Muscle of back (tissue), 13 donors: ENCODE measurements at places on chromosomes 3 and 15.

DNA sequence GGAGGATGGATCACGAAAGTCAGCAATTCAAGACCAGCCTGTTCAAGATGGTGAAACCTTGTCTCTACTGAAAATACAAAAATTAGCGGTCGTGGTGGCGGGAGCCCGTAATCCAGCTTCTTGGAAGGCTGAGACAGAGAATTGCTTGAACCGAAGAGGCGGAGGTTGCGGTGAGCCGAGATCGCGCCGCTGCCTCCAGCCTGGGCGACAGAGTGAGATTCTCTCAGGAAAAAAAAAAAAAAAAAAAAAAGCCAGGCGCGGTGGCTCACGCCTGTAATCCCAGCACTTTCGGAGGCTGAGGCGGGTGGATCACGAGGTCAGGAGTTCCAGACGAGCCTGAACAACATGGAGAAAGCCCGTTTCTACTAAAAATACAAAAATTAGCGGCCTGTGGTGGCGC lies 5.0 kb downstream of the EAF2 start:
- DNase-seq, result no peak

DNA sequence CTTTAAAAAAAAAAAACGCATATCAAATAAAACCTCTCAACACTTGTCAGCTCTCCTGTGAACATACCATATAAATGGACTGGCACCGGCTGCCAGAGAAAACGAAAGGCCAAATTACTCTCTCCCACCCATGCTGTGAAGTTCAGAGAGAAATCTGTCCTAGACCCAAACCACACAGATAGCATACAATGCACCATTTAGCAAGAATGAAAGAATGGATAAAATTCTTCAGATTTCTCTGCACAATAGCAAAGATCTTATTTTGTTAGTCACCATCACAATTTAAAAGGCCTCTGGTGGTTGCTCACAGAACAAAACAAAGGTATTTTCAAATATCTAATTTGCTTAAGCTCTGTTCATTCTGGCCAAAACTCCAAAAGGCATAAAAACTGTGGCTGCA lies 93.9 kb upstream of the BHLHE40 start:
- DNase-seq, result no peak

- DNase-seq, result peak; percentile 49
These were observed 947.1 kb downstream of the FHIT start for GRCh38 chr3:60304112-60304511.

- no peak for DNase-seq
These were observed 5.8 kb upstream of the COL7A1 start for GRCh38 chr3:48600711-48601621.

DNA sequence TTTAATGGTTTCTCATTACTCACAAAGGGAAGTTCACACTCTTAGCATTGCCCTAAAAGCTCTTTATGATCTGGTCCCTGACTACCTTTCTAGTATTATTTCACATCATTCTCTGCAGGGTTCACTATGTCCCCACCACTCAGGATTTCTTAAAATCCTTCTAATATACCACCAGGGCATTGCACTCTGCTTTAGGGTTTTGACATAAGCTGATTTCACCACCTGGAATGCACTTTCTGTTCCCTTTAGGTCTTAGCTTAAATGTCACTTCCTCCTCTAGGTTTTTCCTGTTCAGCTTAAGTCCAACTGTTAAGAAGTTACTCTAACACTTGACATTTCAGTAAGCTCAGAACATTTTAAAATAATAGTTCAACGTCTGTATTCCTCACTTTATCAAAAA lies 81.7 kb downstream of the HCN4 start:
- no peak for DNase-seq

DNA sequence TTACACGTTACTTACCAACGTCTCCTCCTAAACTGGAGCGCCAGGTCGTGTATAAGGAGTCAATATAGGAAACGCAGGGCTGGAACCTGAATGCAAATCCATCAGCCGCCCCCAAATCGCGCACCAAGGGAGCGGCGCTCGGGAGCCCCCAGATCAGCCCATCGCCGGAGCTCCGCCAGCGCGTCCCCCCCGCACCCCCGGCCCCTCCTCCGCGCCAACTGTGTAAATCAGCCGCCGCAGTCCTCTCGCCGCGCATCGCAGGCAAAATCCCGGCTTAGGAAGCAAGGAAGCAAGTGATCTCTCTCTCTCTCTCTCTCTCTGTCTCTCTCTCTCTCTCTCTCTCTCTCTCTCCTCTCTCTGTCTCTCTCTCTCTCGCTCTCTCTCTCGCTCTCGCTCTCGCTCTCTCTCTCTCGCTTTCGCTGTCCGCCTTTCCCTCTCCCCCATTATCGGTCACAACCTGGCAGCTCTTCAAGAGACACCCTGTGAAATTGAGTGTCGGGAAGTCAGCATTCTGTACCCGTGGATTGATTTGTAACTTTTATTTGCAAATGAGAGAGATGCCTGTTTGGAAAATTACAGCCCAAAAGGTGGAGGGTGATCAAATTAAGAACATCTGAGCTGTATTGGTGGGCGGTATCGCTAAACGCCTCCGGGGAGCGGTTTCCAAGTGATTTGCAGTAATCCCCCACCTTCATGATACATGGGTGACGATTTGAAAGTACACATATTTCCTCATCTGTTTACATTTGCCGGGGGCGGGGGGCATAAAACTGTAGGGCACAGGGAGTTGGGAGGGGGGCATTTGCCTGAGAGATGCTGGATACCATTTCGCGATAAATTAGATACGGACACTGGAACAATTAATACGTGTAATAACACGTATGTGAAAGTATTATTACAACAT lies 645 bp upstream of the SLITRK3 start:
- peak; percentile 62 for DNase-seq

GRCh38 chr3:49271047-49271446 lies 6.0 kb downstream of the C3orf62 start:
- no peak for DNase-seq

- no peak for DNase-seq
These were observed 1042.3 kb downstream of the DIPK2A start for GRCh38 chr3:145013931-145014330.

GRCh38 chr3:175477651-175478224 lies 618.6 kb downstream of the NAALADL2 start:
- no peak for DNase-seq

DNA sequence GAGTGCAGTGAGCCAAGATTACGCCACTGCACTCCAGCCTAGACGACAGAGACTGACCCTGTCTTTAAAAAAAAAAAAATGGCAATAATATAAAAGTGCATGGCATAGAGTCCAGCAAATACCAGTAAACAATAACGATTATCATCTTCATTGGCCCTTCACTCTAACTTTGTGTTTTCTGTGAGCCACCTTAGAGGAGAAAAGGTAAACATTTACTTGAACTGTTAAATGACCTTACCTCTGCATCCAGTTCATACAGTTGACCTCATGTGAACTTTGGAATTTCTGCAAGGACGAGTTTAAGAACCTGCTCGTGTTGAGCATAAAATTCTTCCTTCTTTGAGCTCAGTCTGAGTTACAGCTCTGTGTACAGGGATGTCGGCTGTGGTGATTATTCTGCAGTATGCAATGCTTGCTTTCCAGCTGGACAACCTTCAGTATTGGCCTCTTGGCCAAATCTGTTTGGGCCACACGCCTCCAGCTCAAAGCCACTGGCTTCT lies 56.6 kb downstream of the RLBP1 start:
- peak; percentile 81 for DNase-seq

- no peak for DNase-seq
These were observed 81.5 kb downstream of the CPN2 start for GRCh38 chr3:194269610-194270145.

DNA sequence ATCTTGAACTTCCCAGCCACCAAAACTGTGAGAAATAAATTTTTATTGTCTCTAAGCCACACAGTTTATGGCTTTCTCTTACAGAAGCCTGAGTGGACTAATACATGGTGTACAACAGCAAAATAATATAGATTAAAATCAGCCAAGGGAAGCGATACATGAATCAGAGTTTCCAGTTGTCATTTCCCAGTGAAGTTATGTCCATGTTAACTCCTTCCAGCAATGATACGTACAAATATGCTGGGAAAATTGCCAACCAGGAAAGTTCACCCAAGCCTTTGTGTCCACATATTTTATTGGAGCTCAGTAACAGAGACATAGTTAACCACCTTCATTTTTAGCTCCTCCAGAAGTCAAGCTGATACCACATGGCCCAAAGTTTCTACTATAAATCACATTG lies 280.9 kb upstream of the KCNMB2 start:
- DNase-seq, result peak; percentile 37

GRCh38 chr15:44719293-44719999 lies 8.1 kb downstream of the B2M start:
- DNase-seq, result no peak

GRCh38 chr15:59394166-59394661 lies 21.5 kb upstream of the MYO1E start:
- no peak for DNase-seq

- DNase-seq, result peak; percentile 24
These were observed 246.7 kb downstream of the LPP start for GRCh38 chr3:188400494-188401243.

GRCh38 chr3:8442993-8443650 lies 58.5 kb upstream of the LMCD1 start:
- peak; percentile 36 for DNase-seq

DNA sequence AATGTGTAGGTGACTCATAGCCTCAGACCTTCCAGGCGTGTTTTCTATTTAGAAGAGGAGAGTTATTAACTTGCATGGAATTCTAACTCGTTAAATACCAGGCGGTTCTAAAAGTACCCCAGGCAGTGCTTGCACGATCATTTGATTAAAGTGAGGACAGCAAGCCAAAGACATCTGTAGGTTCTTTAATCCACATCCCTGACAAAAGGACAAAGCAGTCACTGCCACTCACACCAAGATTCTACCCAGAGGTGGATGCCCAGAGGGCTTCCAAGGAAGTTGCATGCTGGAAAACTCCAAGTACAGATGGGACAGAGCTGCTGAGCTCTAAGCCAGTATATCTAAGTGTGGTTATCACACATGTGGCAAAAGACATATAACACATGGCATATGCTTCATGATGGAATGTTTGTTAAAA lies 372.1 kb downstream of the ROBO2 start:
- DNase-seq, result peak; percentile 40

DNA sequence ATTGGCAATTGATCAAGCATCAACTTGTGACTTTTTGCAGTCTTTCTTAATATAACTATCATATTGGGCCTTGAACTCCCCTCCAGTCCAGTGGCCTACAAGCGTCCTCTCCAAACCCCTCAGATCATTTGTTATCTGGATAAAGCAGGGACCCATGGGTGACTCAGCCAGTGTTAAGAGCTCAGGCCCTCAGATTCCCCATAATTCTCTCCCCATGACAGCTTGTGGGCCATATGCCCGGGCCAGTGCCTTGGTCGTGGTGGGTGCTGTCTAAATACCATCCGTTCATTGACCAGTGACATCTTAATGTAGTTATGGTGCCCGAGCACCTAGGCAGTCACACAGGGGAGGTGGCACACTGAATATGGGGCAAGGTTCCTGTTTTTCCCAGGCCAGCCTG lies 18.1 kb downstream of the MCF2L2 start:
- DNase-seq, result no peak

DNA sequence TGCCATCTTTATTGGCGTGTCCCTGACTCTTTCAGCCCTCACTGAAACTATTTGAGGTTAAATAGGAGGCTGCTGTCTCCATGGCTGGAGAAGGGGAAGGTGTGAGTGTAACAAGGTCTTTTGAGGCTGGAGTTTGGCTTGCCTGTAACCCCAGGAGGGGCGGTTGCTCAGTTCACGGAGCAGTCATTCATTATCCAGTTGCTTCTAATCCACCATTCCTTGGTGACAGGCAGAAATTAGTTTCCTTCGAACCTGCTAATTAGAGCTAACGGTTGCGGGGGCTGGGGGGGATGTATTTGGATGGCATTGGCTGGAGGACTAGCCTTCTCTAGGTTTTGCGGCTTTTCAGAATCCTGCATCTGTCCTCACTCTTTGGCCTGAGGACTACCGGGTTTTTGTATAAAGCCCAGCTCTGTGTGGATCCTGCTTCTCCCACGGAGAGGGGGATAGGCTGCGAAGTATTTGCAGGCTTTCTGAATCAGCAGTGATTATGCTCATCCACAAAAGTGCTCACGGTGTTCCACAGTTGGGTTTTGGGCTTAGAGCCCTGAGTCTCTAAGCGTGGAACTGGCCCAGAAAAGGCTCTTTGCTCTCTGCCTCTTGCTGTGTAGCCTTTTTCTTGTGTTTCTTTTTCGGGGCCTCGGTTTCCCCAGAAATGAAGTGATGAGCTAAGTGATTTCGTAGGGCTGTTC lies 18.6 kb downstream of the FGD5 start:
- DNase-seq, result peak; percentile 71

GRCh38 chr3:127849368-127849767 lies 27.1 kb upstream of the MGLL start:
- DNase-seq, result no peak

DNA sequence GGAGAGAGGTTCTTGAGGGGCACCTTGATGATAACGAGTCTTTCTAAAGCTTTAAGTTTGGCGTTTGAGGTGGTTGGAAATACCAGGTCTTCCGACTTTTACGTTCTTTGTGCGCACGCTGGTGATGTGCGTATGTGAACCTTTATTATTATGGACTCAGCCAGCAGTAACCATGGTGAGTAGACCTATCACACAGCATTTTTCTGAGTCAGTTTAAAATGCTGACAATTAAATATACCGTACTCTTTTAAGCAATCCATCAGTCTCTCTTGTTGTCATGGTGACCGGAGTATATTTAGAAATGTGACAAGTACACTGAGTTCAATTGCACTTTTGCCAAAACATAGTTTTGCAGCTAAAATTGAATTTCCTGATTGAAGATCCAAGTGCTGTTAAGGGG lies 172.2 kb downstream of the LPP start:
- no peak for DNase-seq

GRCh38 chr3:121998030-121998580 lies 23.9 kb downstream of the ILDR1 start:
- no peak for DNase-seq

DNA sequence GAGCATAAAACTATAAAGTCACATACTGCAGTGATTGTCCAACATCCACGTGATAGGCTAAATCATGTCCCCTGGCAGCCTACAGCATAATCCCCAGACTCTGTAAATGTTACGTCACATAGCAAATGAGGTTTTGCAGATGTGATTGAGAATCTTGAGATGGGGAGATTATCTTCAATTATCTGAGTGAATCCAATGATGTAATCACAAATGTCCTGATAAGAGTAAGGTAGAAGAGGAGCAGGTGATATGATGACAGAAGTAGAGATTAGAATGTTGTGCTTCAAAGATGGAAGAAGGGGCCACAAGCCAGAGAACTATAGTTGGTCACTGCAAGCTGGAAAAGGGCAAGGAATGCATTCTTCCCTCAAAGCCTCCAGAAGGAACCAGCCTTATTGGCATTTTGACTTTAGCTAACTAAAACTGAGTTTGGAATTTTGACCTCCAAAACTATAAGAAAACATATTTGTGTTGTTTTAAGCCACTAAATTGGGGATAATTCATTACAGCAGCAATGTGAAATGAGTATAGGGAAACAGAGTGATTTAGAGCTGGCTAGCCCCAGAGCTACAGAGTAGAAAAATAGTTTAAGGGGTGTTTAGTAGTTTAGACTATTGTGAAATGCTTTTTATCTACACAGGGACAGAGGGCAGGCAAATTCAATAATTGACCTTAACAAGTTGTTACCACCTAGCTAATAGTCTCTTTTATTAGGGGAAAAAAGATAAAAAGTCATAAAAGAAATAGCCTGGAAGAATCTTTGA lies 15.2 kb downstream of the SLC2A2 start:
- no peak for DNase-seq
